ENCODE measurements at places on chromosomes 2 and 18.

DNA sequence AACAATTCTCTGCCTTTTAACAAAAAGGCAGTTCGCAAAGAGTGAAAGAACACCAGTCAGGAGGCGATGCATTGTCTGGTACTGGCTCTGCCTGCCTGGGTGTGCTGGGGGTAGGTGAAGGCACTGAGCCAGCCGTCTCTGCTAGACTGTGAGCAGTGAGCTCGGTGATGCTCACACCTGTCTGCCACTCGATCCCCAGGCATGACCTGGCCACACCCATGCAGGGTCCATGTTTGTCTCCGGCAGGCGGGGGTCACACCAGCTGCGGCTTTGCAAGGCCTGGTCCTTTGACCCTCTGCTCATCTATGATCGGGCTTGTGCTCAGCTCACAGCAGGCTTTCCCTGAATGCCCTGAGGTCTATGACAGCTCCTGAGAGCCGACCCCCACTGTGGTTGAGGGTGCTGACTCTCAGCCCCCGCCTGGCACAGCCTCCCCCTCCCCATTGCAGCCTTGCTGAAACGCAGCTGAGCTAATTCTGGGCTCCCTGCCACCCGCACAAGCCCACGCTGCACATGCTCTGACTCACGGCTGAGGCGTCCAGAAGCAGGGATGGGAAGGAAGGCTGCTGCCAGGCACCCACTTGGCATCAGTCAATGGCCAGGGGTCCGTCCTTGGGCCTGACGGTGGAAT, 23.7 kb downstream of the CRACDL start:
- DNase-seq: peak; percentile 81

GRCh38 chr2:166117491-166117890, 10.3 kb downstream of the SCN1A start:
- DNase-seq: no peak

- DNase-seq: peak; percentile 70
Observed at GRCh38 chr2:46363535-46364170, 66.4 kb downstream of the EPAS1 start.

DNA sequence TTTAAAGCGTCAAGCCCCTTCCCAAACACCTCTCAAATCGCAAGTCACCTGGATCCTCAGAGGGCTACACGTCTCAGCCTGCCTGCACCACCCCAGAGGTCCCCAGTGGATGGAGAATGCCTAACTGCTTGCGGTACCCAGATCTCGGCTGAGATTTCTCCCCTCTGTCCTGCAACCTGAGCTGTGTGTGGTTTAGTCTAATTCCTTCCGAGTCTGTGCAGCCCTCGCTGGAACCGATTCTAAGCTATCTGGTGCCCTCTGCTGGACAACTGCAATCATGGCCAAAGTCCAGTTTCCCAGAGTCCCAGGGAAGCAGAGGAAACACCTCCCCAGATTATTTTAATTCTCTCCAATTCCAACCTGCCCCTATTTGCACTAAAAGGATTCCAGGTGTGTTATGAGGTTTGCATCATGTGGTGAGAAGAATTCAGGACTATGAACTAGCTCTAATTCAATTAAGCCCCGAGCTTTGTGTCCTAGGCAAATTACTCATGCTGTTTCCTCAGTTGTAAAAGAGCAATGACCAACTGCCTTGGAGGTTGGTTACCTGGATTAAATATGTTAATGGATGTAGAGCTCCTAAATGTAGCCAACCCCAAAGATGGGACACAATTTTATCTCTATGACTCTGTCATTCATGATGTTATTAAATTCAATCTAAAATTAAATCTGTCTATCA, 276.1 kb upstream of the NCKAP5 start:
- peak; percentile 80 for DNase-seq

- no peak for DNase-seq
Observed at GRCh38 chr2:100826494-100826893, 6.6 kb downstream of the NPAS2 start.

DNA sequence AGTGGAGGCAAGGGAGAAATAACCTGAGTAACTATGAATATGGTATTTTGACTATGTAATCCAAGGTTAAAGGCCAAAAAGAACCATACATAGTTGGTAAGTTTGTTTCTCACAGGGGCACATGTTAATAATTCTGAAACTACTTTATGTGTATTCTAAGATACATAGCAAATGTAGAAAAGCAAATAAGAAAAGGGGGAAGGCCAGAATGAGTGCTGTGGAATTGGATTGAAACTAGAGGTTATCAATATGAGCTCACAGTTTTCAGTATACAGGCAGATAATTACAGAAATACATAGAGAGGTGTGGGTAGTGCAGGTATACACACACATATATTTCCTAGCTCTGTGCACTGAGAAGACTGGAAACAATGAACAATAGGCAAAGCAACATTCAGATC, 13.7 kb downstream of the INO80C start:
- no peak for DNase-seq

- peak; percentile 66 for DNase-seq
Observed at GRCh38 chr2:113370478-113371091, 66.9 kb upstream of the ZNG1B start.

DNA sequence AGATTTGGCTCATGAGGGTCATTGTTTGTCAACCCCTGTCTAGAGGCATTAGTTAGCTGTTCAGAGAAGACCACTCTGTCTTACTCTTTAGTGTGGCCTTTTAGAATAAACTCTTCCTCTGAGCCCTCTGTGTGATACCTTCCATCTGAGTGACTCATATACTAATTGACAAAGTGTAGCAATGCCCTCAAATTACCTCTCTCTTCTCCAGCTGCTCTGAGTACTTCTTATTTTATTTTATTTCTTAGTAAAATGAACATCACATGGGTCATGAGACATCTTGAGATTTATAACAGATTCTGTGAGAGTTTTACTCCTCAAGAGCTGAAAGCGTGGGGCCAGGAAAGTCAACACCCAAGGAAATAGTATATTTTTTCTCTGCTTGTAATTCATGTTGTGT, 67.4 kb downstream of the KCTD18 start:
- DNase-seq: peak; percentile 77

DNA sequence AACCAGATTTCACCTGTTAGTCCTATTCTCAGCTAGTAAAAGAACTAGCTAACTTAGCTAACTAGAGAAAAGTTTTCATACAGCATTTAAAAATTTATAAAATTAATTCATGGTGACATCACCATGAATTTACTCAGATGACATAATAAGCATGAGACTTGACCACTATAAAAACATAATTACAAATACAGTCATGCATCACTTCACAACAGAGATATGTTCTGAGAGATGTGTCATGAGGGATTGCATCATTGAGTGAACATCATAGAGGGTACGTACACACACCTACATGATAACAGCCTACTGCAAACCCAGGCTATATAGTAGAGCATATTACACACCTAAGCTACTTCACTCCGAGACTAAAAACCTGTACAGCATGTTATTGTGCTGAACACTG, 481.3 kb upstream of the CHAC2 start:
- peak; percentile 52 for DNase-seq

GRCh38 chr18:44452346-44452745, 228.3 kb upstream of the SETBP1 start:
- DNase-seq: no peak

GRCh38 chr2:769771-770170, 92.6 kb upstream of the TMEM18 start:
- DNase-seq: no peak

DNA sequence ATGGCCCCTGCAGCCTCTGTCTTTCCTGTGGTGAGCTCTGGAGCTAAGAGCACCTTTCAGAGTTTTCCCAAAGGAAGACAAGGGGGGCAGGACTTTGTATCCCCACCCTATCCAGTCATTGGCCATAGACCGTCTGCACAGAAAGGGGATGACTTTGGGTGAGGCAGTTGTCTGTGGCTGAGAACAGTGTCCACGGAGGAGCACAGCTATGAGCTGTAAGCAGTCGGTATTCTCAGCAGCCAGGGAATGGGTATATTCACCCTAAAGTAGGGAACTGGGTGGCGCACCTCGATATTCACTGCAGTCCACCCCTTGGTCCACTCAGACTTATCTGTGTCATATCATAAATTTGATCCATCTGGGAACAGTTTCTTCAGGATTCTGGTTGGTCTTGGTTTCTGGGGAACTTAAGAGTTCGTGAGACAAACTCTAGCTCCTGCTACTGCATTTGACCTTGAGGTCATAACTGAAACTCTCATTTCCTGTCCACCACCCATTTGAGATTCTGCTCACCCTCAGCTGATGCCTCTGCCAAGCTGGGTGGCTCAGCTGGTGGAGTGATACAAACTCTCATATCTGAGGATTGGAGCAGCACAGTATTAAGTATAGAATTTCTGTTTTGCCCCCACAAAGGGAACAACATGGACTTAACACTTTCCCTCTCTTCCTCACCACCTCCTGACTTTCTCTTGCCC, 45.2 kb upstream of the SCG2 start:
- peak; percentile 57 for DNase-seq

GRCh38 chr2:123791684-123792083, 233.4 kb upstream of the CNTNAP5 start:
- no peak for DNase-seq

DNA sequence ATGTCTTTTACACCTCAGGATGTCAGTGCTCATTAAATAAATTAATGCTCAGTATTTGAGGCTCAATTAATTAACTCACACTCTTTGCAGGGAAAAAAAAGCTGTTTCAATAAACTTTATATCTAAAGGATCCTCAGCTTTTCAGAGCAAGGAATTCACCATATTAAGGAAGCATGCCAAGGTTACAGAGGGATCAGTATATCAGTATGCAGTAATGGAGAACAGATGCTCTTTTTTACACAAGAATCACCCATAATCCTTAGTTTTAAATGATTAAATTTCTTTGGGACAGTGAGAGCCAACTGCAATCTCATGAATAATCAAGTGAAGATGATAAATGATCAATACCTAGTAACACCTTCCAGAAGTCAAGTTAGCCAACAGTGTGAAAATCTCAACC, 14.9 kb upstream of the LCT start:
- DNase-seq: no peak

DNA sequence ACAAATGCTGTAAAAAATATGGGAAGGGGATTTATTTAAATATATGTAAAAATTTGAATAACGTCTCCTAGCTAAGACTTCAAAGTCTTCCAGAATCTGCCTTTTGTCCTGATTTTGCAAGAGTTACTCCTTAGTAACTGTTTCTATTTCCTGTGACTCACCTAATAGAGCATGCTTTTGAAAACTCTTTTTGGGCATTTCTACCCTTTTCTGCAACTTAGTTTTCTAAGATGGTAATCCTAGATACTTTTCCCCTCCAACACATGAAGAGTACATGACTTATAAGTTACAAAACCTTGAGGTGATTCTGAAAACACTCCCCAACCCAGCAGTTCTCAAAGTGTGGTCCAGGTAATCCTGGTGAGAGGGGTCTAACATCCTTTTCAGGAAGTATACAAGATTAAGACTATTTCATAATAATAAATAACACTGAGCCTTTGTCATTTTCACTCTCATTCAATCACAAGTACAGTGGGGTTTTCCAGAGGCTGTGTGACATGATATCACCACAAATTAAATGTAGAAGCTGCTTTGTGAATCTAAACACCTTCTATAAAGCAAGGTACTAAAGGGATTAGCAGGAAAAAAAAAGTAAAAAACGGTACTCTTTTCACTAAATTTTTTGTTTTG, 31.9 kb downstream of the PPP4R3B start:
- peak; percentile 81 for DNase-seq

DNA sequence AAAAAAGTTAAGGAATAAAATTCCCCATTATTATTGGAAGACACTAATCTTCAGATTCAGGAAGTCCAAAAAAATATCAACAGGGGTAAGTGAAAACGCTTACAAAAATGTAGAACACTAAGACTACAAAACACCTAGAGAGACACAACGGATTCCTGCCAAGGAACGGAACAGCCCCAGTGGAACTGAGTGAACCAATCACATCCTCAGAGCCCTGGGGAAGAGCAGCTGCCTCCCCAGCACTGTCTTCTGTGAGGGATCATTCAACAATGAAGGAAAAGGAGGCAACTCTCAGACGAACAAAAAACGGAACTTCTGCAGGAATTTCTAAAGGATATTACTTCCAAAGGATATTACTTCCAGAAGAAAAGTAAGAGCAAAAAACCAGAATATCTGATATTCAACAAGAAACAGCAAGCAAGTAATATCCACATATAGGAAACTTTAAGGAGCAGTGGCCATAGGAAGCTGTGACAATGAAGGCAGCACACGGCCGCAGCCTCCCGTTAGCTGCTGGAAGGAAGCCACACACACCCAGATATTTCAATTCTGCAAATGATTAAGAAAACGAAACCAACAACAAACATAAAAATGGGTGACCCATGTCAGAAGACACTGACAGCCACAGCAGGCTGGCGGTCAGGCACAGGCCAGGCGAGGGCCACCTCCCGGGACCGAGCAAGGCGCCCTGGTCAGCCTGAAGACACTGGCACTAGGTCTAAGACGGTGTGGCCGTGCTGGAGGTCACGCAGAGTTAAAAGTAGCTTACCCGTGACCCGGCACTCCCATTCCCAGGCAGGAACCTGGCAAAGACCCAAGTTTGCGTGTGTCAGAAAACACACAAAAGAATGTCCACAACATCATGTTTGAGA, 81.8 kb downstream of the HDAC4 start:
- DNase-seq: peak; percentile 19

GRCh38 chr2:128715360-128715759, 396.7 kb upstream of the HS6ST1 start:
- no peak for DNase-seq

DNA sequence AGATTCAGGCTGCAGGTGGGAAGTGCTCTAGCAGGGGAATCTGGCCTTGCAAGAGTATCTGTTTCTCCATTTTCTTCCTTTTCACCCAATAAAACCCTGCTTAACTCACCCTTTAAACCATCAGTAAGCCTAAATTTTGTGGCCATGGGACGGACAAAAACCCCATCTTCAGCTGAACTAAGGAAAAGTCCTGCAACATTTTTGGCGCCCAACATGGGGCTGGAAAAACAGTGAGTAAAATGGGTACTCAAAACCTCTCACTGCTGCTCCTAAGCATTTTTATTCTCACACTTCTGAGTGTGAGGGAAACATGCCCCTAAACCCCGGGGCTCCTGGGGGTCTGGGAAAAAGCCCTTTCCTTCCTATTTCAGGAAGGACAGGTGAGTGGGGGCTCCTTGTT, 414.3 kb downstream of the ZNF804A start:
- no peak for DNase-seq

- DNase-seq: no peak
Observed at GRCh38 chr18:75160364-75160763, 48.6 kb downstream of the PTGR3 start.

DNA sequence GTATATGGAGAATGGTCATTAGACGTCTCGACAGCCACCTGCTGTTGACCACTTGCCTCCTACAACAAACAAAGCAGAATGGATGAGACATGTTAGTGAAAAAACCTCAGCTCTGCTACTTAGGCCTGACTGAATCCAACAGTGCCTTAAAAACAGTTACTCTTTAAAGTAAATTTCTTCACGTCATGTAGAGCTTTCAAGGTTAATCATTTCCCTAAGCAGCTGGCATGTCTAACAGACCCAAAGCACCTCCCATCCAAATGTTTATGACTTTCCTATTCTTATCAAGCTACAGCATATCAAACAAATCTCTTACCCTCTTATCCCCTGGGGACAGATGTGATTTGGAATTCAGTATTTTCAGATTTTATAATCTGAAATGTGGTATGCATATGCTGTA, 75.6 kb upstream of the ITGB6 start:
- DNase-seq: no peak

GRCh38 chr2:70855667-70856066, 20.1 kb upstream of the CD207 start:
- no peak for DNase-seq

- DNase-seq: peak; percentile 80
Observed at GRCh38 chr18:68436485-68436884, 278.4 kb downstream of the TMX3 start.

GRCh38 chr2:38075507-38076151, at the start of gene CYP1B1:
Gene CYP1B1 (minus strand): TSS chr2:38076151. CDS start chr2:38075388, 763 bp downstream.
- DNase-seq: peak; percentile 7
